NB4 (cell line): ENCODE measurements at places on chromosomes 3 and 15.

GRCh38 chr3:39080026-39080425 lies 27.4 kb downstream of the GORASP1 start:
- DNase-seq, result no peak

GRCh38 chr3:55647670-55648069 lies 160.6 kb upstream of the WNT5A start:
- no peak for DNase-seq

DNA sequence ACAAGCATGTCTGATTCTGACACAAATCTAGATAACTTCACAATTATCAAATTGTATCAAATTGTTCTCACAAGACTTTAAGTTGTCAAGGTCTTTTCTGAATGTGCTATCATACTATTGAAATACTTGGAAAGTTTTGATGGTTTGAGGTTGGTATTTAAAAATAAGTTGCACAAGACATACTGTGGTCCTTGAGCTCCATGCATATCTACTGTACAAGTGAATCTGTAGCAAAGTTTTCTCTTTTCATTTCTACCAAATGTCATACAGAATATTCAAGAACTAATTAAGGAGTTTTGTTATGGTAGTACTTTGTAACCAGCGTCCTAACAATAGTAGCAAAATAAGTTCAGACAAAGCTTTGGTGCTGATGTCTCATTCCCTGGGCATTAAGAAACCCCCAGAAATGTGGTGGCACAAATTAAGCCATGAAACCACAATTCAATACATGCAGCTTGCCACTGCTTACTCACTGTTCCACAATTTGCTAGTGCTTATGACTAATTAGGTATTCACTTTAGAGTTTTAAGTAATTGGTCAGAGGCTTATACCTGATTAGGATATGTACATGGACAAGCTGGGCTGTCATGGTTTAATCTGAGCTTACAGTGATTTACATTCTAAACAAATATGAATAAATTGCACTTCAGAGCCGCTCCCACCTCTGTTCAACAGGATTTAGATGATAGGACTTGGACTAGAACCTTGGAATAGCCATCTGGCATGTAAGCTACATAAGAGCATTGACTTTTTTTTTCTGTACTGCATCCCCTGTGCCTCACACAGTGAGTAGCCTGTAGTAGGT lies 8.8 kb downstream of the TBC1D23 start:
- DNase-seq, result peak; percentile 75

- DNase-seq, result peak; percentile 65
Measured at GRCh38 chr3:160027541-160028195, 39.0 kb downstream of the IL12A start.

GRCh38 chr3:59388555-59389270 lies 338.9 kb upstream of the CFAP20DC start:
- peak; percentile 1 for DNase-seq

- no peak for DNase-seq
Measured at GRCh38 chr15:76164602-76165001, 104.8 kb downstream of the TMEM266 start.

- no peak for DNase-seq
Measured at GRCh38 chr3:5090197-5090596, 31.9 kb upstream of the ARL8B start.

DNA sequence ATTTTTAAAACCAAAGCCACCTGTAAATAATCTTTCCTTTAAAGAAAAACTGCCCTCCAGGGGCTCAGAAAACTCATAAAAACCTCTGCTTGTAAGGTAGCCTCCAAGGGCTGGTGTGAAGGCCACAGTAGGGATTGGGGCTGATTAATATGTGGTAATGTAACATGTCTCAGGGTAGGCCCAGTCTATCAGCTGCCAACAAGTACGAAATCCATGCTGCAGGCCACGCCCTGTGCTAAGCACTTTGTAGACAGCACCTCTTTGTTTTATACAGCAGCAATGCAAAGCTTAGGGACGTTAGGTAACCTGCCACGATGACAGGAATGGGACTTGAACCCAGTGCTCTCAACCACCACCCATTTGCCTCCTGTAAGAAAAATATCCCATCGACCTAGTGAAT lies 65.6 kb upstream of the PRICKLE2 start:
- DNase-seq, result peak; percentile 1

- DNase-seq, result no peak
Measured at GRCh38 chr3:127489357-127489756, 101.2 kb downstream of the TPRA1 start.
